ENCODE measurements at places on chromosomes 7 and 10.

- no peak for DNase-seq
These were observed 102.3 kb downstream of the NPTX2 start for GRCh38 chr7:98719396-98719795.

DNA sequence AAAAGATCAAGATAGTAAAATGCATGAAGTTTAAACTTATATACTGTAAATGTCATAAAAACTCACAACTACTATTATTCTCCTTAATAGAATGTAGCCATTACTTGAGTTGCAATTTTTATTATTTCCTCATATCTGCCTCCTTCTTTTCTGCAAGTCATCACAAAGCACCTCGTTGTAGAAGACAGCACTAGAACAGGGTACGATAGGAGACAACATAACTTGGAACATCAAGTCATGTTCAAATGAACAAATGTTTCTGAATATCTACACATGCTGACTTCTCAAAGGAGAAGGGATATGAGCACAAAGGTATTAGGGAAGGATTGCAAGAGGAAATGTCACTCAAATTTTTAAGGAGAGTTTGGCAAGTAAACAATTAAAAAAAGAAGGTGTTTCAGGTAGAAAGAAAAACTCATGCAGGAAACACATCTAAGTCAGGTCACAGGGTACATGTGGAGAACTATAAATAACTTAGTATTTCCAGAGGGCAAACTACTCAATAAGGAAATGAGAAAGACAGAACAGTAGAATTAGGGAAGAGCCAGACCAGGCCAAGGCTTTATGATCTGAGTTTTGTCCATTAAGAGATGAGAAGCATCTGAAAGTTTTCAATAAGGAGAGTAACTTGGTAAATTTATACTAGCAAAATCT is 186.7 kb downstream of the CRPPA start:
- no peak for DNase-seq

DNA sequence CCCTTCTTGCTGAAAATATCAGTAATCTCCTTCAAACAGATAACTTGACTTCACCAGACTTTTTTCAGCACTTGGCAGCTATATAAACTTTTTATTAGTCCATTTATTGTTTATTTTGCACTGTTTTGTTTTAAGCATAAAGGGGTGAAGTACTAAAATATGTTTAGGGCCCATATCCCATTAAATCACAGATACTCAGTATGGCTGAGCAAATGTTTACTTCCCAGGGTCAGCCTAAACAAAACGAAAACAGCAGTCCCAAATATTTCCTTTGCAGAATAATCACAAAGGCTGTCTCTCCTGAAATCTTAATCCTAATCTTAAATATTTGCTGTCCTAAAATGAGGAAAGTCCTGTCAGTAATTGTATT is 649.6 kb downstream of the TNS3 start:
- DNase-seq: no peak

GRCh38 chr10:78296785-78297184 is 263.1 kb downstream of the RPS24 start:
- DNase-seq: peak; percentile 41

- no peak for DNase-seq
These were observed 176.9 kb downstream of the LRRC4 start for GRCh38 chr7:127854383-127854782.

DNA sequence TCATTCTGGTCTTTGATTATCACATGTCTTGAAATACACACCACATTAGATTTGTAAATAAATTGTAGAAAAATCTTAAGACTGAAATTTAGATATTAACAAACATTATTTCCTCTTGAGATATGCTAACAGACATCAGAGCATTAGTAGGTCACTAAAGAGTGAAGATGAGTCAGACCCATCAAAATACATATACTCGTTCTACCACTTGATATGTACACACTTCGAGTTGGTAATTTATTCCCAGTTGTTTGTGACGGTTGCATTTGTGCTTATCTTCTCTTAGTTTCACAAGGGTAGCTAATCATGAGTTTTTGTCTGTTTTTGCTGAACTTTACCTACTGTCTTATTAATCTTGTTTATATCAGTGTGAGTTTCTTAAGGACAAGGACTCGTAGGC is 383.4 kb downstream of the AUTS2 start:
- DNase-seq: no peak

DNA sequence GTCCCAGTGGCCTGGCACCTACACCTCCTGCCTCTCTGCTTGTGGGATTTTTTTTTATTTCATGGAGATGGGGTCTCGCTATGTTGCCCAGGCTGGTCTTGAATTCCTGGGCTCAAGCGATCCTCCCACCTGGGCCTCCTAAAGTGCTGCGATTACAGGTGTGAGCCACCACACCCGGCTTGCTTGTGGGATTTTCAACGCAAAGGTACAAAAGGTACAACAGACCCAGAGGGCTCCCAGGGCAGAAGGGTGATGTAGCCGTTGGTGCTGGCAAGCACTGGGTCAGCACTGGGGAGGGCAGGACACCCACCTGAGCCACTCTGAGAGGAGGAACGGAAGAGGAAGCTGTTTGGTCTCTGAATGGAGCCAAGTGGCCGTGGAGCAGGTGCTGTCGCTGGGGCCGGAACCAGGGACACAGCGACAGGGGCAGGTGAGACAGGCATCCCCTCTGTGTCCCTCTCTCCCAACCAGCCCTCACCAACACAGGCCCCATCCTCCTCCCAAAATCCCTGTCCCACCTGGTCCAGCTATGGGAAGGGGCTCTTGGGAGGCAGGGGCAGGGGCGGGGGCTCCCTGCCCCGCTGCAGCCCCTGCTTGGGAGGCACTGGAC is 2.8 kb upstream of the SAP25 start:
- no peak for DNase-seq

DNA sequence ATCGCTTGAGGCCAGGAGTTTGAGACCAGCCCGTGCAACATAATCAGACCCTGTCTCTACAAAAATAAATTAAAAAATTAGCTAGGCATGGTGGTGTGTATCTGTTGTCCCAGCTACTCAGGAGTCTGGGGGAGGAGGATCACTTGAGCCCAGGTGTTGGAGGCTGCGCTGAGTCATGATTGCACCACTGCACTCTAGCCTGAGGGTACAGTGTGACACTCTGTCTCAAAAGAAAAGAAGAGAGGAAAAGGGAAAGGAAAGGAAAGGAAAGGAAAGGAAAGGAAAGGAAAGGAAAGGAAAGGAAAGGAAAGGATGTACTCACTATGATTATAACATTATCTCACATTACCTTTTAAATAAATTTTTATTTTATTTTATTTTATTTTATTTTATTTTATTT is 56.5 kb upstream of the MPP7 start:
- no peak for DNase-seq

- DNase-seq: no peak
These were observed 99.5 kb downstream of the GPR85 start for GRCh38 chr7:112987171-112987570.

GRCh38 chr7:138898802-138899201 is 82.4 kb downstream of the KIAA1549 start:
- DNase-seq: no peak

- no peak for DNase-seq
These were observed 705.6 kb upstream of the GALNT17 start for GRCh38 chr7:70426249-70426880.

DNA sequence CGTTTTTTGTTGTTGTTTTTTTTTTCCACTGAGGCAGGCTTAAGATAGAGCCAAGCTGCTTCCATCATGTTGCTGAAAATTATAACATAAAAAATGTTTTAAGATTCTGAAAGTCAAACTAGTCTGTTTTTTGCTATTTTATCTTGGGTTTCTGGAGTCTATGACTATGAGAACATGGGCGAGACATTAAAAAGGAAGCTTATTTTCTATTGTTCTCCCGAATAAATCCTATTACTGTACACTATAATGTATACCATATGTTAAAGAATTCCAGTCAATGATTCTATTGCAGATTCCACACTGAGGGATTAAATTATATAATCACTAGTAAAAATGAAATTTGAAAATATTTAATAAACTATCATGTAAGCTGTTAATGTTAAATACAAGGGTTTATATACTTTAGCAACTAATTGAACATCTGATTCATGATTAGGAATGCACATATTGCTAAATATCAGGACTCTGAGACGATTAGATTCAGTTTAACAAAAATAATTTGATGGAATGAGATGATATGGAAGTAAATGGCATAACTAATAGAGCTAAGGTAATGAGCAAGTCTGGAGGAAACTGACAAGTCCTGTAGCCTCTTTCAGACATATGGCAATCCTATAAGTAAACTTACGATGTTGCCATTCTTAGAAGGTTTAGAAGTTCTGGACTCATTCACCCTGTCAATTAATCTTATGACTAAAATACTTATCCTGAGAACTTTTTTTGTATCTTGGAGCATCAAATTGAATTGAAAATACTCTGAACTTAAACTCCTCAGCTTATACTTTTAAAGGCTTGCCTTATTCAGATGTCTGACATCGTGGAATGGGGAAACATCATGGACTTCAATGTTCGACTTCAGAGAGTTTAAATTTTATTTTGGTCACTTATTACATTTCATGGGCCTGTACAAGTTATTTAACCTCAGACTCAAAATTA is 294.8 kb upstream of the DGKB start:
- no peak for DNase-seq

DNA sequence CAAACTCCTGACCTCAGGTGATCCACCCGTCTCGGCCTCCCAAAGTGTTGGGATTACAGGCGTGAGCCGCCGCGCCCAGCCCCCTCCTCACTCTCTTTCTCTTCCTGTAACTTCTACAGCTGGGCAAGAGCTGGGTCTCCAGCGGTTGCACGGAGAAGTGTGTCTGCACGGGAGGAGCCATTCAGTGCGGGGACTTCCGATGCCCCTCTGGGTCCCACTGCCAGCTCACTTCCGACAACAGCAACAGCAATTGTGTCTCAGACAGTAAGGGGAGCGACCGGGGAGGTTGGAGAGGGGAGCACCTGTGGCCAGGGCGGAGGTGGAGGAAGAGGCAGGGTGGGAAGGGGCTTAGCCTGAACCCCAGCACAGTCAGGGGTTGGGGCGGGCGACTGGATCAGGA is 41.4 kb downstream of the EPHB4 start:
- no peak for DNase-seq

DNA sequence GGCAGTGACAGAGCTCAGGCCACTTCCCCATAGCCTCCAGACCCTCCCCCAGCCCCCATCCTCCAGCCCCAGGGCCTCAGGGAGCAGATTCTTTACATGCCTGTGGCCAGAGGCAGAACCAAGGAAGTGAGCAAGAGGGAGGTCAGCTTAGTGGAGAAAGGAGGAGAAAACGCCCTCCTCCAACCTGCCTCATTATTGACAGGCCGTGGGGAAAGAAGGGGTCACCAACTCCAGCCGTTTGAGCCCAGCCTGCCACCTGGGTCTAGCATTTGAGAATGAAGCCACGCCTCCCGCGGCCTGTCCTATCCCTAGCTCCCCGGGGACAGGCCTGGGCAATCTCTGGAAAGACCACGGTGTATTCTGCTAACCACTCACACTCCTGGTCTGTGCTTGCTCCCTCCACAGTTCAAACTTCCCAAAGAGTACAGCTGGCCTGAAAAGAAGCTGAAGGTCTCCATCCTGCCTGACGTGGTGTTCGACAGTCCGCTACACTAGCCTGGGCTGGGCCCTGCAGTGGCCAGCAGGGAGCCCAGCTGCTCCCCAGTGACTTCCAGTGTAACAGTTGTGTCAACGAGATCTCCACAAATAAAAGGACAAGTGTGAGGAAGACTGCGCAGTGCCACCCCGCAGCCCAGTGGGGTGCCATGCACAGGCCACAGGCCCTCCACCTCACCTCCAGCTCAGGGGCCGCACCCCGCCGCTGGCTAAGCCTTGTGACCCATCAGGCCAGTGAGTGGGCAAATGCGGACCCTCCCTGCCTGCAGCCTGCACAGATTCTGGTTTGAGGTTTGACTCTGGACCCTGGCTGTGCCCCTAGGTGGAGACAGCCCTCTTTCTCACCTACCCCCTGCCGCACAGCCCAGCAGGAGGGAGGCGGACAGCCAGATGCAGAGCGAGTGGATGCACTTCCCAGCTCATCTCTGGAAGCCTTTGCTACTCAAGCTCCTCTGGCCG is 14.3 kb upstream of the TRIM8 start:
- DNase-seq: no peak

DNA sequence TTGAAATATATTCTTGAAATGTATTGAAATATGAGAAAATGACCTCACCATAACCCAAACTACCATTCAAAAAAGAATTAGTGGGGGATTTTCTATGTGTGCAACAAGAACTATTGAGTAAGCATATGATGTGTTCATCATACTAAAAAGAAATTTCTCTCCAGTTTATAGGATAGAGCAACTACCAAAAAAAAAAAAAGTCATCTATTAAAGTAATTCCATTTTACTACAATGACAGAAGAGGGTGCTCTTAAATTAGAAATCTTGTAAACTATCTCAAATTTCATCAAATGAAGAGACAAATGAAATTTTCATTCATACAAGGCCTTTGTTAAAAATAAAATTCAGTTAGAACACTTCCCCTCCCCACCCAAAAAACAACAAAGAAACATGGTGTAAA is 195.4 kb upstream of the PLXDC2 start:
- DNase-seq: peak; percentile 30

DNA sequence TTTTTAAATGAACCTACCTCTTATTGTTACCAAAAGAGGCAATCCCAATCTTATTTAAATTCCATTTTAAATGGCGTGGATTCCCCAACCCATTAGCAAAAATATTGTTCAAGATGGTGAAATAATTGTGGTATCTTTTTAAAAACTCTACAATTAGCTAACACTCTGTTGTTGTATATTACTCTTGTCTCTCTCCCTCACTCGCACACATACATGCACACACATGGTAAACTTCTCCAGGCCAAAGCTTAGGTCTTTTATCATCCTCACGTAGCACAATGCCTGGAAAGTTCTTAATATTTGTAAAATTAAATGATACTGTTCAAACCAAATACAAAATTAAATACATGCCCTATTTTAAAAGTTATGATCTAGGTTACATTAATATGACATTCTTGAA is 169.2 kb upstream of the WNT16 start:
- no peak for DNase-seq

GRCh38 chr10:13767676-13768178 is 181.0 kb downstream of the PRPF18 start:
- DNase-seq: no peak

GRCh38 chr7:11831736-11832495 is at the start of gene THSD7A:
Gene THSD7A, minus strand, starts transcription at chr7:11832198. Its CDS starts 252 bp downstream, at chr7:11831946.
- no peak for DNase-seq

- DNase-seq: no peak
These were observed 25.4 kb downstream of the GBX1 start for GRCh38 chr7:151141855-151142685.

DNA sequence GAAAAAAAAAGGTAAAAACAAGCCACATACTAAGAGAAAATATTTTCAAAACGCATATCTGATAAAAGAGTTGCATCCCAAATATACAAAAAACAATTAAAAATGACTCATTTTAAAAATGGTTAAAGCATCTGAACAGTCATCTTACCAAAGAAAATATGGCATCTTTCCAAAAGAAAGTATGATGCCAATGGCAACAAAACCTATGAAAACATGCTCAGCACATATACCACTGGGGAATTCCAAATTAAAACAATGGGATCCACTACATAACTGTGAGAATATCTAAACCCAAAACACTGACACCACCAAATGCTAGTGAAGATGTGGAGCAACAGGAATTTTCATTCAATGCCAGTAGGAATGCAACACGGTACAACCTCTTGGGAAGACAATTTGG is 39.3 kb downstream of the VSTM2A start:
- no peak for DNase-seq

Data from inflammatory macrophage treated with lipopolysaccharide for 1 hour (primary cell).